ENCODE measurements at places on chromosomes 6 and 20.

DNA sequence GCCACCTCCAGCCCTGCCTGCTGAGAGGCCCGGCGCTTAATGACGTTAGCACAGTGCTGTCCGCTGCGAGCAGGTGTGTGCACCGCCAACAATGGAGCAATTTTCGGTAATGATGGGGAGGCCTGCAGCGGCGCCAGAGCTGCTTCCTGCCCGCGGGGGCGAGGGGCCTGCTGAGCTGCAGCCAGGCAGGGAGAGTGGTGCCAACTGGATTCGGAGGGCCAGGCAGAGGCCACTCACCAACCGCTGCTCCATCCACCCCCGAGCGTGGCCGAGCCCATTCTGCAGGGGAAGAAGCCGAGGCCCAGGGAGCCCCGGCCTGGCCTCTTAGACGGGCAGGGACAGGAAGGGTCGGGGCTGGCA lies 9.6 kb downstream of the HRH3 start:
- DNase-seq = no peak

GRCh38 chr6:159948199-159948598 lies 20.7 kb upstream of the IGF2R start:
- DNase-seq = no peak

DNA sequence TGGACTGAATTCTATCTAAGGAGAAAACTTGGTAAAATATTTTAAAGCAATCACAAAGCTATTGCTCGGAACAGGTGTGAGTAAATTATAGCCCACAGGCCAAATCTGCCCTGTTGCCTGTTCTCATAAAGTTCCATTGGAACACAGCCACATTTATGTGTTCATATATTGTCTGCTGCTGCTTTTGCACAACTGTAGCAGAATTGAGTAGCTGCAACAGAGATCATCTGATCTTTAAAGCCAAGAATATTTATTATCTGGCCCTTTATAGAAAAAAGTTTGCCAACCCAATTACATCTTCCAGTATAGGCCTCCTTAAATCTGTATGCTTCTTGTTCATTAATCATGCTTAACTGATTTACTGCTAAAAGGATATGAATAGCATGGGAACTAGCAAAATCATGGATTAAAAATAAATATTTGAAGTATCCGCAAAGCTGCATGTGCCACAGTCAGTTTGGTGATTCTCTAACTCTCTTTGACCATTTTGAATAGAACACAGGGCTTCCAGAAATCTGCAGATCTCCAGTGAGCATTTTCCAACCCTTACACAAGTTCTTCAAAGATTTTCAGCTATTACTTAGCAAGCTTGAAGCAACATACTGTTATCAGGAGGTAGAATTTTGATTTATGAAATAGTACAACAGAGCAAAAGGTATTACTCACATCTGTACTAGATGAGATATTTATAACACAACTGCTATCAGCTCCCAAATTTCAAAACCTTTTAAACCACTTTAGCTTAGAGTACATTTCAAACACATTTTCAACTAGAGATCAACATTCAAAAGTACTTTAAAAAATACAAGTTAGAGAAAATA lies 312.6 kb upstream of the ID4 start:
- DNase-seq = no peak

DNA sequence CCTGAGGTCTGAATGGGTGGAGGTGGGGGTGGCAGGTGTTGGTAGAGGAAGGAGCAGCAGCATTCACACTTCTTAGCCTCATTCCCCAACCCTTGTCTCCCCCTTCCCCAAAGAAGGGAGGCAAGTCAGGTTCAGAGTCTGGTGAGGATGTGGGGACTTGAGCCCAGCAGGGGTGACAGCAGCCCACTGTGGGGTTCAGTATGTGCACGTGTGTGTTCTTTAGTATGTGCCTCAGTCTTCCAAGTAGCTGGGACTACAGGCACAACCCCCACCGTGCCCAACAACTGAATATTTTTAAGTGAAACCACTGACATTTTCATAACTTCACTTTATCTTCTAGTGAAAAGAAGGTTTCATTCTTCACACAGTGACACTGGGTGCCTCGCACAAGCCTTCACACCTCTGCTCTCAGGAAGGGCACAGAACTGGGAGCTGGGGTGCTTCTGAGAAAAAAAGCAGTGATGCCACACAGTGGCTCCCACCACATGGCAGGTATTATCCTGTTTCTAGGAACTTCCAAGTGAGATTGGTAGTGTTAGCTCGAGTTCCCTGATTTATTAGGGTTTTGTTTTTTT lies 33.4 kb upstream of the PRELID3B start:
- no peak for DNase-seq

GRCh38 chr20:58927490-58928061 lies 53.5 kb upstream of the NELFCD start:
- DNase-seq = no peak

- DNase-seq = no peak
Measured at GRCh38 chr6:27562027-27562410, 89.1 kb upstream of the ZNF184 start.

DNA sequence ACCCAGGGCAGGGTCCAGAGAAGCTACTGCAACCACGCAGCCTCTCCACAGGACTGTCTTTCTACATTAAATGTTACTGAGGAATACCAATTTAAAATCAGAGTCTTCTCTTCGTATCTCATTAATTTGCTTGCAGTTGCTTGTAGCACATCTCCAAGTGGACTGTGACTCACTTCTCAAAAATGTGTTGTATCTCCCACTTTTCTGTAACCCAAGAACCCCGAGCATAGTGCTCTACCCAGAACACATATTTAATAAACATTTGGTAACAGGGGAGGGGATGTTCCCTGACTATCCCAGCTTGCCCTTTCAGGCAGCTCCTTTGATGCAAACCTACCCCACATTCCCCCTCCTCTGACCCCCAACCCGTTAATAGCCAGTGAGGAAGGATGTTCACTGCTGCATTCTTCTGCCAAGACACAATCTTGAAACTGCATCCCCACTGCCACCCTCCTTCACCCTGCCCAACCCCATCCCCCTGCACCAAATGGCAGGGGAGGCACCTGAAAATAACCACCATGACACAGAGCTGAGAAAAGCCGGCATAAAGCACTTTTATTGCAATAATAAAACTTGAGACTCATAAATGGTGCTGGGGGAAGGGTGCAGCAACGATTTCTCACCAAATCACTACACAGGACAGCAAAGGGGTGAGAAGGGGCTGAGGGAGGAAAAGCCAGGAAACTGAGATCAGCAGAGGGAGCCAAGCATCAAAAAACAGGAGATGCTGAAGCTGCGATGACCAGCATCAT lies 24.2 kb downstream of the FKBP1A start:
- no peak for DNase-seq

DNA sequence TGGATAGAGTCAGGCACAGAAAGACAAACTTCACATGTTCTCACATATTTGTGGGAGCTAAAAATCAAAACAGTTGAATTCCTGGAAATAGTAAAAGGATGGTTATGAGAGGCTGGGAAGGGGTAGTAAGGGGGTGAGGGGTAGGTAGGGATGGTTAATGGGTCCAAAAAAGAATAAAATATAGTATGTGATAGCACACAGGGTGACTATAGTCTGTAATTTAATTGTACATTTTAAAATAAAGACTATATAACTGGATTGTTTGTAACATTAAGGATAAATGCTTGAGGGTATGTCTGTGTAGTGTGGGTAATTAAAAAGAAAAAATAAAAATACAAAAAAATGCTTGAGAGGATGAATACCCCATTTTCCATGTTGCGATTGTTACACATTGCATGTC lies 9.9 kb downstream of the SRSF6 start:
- no peak for DNase-seq

DNA sequence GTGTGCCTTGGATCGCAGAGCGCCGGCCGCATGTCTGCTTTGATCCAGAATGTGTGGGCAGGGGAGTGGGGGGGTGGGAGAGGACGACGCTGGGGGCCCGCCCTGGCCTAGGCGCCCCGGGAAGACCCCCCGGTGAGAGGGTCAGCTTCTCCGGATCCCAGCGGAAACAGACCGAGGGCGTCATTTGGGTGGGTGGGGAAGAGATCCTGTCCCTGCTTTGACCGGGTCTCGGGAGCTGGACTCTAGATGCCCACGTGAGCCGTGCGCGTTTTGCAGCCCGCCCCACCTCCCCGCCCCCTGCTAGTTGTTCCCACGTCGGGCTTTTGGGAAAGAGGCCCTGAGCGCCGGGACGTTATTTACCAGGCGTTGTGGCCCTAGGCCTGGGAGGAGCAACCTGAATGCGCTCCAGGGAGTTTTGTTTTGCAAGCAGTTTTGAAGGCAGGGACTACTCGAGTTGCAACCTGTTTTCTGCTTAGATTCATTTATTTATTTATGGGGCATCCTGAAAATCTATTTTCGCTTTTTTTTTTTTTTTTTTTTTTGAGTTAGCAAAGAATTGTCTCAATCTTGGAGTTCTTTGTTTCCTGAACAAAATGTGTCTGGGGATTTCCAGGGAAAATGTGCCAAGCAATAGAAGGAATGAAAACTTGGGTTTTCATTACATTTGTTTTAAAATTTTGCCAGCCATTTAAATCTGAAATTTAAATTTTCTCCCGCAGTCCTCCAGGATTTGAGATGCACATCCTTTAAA lies 1.6 kb downstream of the DSP start:
- DNase-seq = no peak

DNA sequence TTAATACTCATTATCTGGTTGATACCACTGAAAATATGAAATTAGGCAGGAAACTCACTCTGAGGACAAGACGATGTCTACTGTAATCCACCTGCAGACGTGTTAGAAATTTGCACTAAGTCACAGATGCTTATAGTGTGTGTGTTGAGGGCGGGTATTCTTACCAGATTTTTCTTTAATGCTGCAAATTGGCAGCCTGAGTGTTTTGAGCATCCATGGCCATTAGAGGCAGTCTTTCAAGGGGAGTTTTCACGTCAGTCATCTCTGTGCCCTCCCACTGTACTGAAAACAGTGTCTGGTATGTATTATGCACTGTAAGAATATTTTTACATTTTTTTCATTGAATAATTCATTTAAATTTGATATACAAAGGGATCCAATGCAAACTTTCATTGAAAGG lies 266.5 kb upstream of the QKI start:
- no peak for DNase-seq

DNA sequence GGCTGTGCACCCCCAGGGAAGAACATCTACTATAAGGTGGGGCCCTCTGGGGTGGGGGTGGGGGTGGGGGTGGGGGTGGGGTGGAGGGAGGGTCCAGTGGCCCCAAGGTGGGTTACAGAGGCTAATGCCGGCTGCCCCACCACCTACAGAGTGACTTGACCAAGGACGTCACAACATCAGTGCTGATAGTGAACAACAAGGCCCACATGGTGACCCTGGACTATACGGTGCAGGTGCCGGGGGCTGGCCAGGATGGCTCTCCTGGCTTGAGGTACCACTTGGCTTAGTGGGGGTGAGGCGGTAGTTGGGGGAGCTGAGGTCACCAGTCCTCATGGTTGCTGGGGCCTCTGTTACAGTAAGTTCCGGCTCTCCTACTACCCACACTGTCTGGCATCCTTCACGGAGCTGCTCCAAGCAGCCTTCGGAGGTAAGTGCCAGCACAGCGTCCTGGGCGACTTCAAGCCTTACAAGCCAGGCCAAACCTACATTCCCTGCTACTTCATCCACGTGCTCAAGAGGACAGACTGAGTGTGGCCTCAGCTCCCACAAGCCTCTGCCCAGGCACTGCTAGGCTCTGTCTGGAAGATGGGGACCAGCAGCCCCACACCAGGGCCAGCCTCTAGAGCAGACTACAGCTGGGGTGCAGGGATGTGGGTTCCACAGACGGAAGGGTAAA lies 2.8 kb downstream of the GNMT start:
- no peak for DNase-seq

DNA sequence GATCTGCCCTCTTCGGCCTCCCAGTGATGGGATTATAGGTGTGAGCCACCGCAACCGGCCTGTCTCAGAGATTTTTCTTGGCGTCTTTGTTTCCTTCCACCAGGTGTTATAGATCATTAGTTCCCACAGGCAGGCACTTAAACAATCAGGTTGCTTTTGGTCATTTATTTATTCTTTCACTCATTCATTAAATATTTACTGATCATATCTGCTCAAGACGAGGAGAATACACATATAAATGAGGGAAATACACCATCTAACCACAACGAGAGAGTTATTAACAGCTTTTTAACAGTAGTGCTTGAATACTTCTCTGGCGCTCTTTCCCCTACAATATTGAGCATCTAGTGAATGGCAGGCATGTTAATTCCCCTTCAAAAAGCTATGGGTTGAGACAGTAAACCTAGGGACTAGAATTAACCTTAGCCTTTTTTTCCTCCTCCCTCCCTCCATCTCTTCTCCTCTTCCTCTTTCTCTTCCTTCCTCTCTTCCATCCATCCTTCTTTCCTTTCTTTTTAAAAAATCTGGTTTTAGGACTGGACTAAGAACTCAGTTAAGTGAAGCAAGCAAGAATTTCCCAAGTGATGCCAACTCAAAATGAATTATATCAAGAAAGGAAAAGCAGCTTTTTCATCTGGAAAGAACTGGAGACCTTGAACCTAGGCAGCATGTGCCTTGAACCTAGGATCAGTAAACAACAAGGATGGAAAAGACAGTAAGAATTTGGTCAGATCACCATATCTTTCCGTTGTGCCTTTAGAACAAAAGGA lies 41.1 kb upstream of the RFPL4B start:
- DNase-seq = no peak

GRCh38 chr20:35680452-35681183 lies 15.9 kb upstream of the CPNE1 start:
- DNase-seq = no peak

DNA sequence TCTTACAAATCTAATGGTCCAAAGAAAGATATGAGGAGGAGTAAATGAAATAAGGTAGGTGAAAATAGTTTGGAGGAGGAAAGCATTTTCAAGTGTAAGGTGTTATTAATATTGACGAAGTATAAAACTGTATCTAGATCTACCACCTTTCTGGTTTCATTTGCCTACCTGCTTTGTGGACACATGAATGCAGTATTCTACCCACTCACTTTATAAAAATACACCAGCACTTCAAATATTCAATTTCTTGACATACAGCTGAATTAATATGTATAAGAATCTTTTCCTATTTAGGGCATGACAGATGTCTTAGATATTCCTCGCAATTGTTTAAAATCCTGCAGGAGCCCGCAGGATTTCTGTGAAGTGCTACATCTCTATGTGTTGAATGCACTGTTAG lies 108.0 kb downstream of the BCAS1 start:
- no peak for DNase-seq

- DNase-seq = no peak
Measured at GRCh38 chr6:5751525-5752390, 255.0 kb downstream of the NRN1 start.

DNA sequence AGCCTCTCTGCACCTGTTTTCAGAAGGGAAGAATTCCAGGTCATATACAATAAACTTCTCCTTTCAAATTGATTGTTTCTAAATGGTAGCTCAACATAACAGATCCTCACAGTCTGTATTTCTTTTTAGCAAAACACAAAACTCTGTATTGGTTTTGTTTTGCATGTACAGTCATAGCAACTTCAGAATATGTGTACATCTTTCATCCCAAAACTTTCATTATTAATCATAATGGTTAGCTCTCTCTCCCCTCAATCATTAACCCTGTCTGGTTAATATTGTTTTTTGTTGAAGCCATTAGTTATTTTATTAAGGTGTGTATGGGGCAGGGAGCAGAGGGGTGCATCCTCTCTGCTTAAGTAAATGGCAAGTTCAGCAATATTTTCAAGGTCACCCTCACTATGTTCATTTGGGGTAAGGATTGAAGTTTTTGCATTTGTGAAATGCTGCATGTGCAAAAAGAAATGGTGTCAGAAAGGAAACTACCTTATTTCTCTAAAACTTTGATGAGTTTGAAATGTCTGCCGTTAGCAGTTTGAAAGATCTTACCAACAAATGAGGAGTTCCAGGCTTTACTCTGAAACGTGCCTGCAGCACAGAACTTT lies 136.8 kb upstream of the BTBD3 start:
- DNase-seq = no peak
